ENCODE measurements at places on chromosomes 1 and 21.

GRCh38 chr1:209626346-209627026, 25.7 kb downstream of the LAMB3 start:
- no peak for DNase-seq

DNA sequence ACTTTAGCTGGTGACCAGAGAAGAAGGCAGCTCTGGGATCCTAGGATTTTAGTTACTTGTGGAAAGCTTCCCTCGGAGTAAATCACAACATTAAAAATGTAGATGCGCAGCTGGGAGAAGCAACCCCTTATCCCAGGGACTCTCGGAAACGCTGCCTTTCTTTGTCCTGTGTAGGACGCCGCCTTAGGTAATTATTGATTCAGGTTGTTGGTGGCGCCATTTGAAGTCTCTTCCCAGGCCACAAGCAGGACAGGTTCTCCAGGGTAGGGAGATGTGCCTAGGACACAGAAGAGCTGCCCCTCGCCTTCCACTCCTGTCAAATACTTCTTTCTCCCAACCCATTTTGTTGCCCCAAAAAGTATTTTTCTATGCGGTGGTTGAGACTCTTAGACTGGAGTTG, 10.3 kb downstream of the SLC37A1 start:
- no peak for DNase-seq

DNA sequence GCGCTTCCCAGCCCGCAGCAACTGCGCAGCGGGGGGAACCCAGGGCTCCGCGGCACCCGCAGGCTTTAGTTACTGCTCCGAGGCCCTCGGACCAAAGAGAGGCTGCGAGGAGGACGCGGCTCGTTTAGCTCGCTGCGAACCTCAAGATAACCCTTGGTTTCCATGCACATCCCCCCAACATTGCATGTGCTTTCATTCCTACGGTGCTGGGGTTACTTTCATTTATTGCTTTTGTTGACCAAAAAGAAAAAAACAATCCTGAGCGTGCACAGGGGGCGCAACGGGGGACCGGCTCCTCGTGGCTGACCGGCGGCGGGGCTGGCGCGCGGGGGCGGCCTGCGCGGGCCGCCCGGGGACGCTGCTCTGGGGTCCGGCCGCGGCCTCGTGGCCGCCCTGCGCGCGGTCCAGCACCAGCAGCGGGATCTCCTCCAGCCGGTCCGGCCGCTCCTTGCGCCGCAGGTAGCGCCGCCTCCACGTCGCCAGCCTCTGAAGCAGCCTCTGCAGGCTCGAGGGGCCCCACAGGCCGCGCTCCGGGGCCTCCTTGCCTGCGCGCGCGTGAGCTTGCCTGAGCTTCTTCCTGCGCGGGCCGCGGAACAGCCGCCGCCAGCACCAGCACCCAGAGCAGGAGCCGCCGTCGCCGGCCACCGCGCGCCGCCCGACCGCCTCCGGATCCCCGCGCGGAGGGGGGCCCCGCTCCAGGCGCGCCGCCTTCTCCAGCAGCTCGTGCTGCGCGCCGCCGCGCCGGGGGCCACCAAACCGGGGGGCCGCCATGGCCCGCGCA, 77.4 kb downstream of the DESI2 start:
- DNase-seq: peak; percentile 73

DNA sequence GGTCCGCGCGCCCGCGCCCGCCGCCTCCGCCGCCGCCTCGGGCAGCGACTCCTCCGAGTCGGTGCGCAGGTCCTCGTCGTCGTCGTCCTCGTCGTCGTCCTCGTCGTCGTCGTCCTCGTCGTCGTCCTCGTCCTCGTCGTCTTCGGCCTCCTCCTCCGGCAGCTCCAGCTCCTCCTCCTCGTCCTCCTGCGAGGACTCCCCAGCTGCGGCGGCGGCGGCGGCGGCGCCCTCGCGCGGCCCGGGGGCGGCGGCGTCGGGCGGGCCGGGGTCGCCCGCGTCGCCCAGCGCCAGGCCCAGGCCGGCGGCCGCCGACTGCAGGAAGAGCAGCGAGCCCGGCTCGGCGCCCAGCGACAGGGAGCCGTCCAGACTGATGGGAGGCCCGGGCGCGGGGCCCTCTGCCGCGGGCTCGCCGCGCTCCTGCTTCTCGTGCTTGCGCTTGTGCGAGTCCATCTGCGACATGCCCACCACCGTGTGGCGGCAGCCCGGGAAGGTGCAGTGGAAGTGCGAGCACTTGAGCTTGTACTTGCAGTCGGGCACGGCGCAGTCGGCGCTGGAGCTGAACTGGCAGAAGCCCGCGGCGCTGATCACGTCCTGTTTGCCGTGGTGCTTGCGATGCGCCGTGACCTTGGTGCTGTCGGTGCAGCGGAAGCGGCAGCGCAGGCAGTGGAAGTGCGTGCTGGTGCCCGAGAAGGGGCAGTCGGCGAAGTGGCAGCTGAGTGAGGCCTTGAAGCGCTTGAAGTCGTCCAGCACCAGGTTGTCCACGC, 157.3 kb downstream of the CASZ1 start:
- DNase-seq: no peak
